ENCODE measurements at places on chromosomes 7 and 10.

DNA sequence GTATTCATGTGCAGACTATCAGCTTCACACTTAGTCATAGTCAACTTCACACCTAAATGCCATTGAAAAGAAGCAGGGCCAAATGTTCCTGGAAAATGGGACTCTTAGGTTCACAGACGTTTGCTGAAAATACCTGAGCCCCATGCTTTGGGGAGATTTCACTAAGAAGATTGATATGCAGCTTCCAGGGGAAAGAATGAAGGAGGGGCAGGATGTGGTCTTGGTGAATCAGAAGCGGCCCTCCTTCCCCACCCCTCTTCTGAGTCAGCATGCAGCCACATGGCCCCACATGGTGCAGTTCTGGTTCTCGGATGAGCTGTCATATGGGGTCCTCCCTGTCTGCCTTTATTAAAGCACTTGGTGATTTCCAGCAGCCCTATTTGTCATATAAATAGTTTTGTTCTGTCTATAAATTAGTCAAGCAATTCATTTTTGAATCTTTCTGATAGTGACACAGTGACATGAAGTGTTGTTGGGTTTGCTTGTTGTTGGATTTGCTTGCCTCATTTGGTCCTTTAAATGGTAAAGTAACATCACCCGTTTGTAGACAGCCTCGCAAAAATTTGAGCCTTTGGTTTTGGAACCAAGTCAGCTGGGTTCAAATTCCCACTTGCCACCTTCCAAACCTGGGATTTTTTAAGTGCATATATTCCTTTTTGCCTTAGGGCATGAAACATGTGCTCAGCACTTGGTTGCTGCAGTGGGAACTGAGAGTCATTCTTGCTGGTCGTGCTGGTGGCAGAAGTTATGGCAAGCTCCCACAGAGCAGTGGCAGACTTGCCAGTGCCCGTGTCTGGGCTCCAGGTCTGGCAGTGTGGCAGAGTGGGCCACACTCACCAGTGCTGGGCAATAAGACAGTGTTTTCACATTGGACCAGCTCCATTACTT is 68.1 kb upstream of the CDK6 start:
- no peak for DNase-seq

GRCh38 chr7:23470330-23471105 is at the start of gene IGF2BP3:
Gene IGF2BP3, minus strand, starts transcription at chr7:23470491. Its CDS starts 381 bp downstream, at chr7:23470110.
- peak; percentile 89 for DNase-seq

DNA sequence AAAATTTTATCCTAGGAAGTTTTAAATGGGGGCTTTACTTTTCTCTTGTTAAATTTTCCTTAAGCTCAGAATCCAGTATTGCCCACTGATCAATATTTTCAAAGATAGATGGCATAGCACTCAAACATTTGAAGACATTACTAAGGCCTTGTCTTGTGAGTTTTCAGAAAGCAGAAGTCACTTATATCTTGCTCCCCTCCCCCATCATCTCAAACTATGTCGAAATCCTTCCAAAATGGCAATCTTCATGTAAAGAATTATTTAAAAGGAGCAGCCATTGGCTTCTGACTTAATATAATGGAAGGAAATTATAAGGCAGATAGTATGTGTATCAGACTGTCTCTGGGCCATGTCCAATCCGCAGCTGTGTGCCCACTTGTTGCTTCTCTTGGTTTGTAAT is 553.5 kb upstream of the C7orf33 start:
- DNase-seq, result no peak

- no peak for DNase-seq
These were observed 1.8 kb upstream of the WAPL start for GRCh38 chr10:86523348-86523747.

GRCh38 chr7:151579644-151580043 is 59.9 kb upstream of the RHEB start:
- no peak for DNase-seq

DNA sequence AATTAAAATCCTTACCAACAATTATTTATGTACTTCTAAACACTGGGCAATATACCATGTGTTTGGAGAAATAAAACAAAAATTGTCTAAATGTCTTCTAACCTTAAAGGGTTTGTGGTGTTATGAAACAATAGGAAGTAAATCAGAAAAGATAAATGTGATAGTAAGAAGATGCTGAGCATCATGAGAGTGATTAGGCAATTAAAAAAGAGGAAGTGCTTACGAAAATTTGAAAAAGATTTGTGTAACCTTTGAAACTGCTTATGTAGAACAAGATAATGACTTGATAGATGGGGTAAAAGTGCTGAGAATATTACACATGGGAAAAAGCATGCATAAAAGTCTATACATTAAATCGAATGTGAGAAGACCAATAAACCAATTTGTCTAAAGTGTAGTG is 573.4 kb upstream of the CNTNAP2 start:
- no peak for DNase-seq

- DNase-seq, result no peak
These were observed 72.3 kb upstream of the CACUL1 start for GRCh38 chr10:118827053-118827452.

DNA sequence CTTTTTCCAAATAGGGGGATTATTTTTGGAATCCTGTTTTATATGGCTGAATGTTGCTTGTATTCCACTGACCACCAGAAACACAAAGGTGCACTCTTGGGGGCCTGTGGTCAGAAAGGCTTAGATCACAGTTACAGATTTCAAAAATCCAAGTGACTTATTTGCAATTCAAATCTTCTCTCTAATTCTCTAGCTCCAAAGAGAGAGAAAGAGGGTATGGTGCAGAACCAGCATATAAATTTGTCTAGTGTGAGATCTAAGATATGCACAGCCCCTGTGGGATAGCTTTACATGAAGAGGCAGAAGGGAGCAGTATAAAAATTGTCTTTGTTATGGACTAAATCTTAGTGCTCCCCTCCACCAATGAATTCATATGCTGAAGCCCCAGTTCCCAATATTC is 1121.7 kb upstream of the CELF2 start:
- no peak for DNase-seq

DNA sequence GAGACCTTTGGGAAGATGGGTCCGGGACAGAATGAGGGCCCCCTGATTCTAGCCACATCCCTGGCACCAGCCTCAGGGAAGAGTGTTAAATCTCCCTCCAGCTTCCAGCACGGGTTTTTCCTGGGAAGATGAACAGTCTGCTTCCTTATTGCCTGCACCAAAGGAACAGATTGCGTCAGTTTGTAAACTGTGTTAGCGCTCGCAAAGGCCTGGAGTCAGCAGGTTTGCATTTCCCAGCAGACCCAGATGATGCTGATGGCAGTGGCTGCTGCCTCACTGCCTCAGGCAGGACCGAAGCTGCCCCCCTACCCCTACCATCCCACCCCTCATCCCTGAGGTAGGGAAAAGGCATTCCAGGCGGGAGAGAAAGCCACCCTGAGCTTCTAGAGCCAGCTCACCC is 34.6 kb upstream of the LRRC4 start:
- DNase-seq, result no peak

- no peak for DNase-seq
These were observed 125.3 kb downstream of the SGMS1 start for GRCh38 chr10:50498465-50498864.

GRCh38 chr7:18760631-18761445 is 265.3 kb downstream of the HDAC9 start:
- no peak for DNase-seq

GRCh38 chr10:104342941-104343411 is 4.7 kb upstream of the ITPRIP start:
- DNase-seq, result no peak

GRCh38 chr7:128909625-128910568 is 612 bp downstream of the KCP start:
- DNase-seq, result no peak

DNA sequence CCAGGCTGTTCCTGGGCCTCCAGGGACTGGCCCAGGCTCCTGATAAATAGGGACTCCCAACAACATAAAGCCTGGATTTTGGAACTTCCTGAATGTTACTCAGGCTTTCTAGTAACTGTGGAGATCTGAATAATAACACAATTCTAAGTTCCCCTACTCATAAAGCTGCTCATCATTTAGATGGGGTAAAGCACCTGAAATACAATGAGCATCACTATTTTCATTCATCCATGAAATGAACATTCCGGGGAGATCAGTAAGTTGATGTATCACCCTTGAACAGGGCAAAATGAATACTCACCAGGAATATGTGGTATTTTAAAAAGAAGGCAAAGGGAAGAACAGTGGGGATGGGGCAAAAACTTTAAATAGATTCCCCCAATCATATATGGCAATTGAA is 48.3 kb upstream of the ATRNL1 start:
- DNase-seq, result no peak

DNA sequence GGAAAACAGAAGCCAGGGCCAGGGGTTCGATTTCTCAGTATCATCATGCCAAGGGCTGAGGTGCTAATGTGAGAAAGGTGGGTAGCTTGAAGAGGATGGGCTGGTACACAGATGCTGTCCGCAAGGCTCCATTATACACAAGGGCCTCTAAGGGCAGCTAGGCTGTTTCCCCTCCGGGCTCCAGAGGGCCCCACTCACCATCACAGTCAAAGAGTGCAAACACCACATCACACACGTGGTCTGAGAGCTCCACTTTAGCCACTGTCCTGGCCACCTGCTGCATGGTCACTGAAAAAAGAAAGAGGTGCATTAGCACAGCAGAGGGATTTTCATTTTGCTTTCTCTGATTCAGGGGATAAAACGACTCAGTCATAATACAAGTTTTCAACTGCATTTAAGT is 20.9 kb upstream of the DNAJB12 start:
- DNase-seq, result no peak

- DNase-seq, result no peak
These were observed 29.1 kb downstream of the GPRIN2 start for GRCh38 chr10:46527241-46527811.

DNA sequence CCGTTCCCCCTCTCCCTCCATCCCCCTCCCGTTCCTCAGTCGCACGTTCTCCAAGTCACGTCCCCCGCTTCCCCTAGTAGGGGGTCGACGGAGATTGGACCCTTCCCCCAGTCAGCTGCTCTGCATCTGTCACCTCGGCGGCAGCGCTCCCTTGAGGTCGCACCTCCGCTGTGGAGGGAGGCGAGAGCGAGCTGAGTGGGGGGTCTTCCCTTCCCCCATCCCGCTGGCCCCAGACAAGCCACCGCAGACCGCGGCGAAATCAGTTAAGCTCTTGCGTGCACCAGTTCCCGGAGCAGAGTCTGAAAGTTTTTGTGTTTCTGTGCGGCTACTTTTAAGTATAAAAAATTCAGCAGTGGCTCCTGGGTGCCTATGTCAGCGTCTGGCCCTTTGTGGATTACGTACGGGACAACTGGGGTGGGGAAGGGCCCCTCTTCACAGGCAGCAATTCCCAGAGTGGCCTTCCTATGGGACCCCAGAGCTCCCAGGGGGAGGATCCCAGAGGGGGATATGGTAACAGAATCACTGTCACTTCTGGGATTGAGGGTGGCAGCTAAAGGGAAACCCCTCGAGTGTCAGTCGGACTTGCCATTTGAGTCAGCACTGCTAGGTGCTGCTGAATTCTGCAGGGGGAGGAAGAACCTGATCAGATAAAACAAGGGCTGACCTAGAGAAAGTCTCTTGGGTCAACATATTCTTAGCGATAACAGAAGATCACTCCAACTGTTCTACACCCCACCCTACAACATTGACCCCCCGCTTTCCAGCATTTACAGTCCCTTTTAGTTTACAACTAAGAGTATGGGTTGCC is 12.5 kb upstream of the DDIT4 start:
- no peak for DNase-seq

GRCh38 chr7:99211241-99211602 is 3.3 kb upstream of the KPNA7 start:
- DNase-seq, result no peak

GRCh38 chr7:120856621-120857352 is 1.2 kb downstream of the TSPAN12 start:
- no peak for DNase-seq

- DNase-seq, result peak; percentile 46
These were observed 168.3 kb upstream of the AUTS2 start for GRCh38 chr7:69429911-69430383.

- DNase-seq, result no peak
These were observed 549.4 kb downstream of the SORCS1 start for GRCh38 chr10:106615081-106615480.

- DNase-seq, result no peak
These were observed 11.0 kb downstream of the SMO start for GRCh38 chr7:129199406-129199805.

- DNase-seq, result peak; percentile 72
These were observed 1.0 kb upstream of the CBLL1 start for GRCh38 chr7:107742678-107743566.

DNA sequence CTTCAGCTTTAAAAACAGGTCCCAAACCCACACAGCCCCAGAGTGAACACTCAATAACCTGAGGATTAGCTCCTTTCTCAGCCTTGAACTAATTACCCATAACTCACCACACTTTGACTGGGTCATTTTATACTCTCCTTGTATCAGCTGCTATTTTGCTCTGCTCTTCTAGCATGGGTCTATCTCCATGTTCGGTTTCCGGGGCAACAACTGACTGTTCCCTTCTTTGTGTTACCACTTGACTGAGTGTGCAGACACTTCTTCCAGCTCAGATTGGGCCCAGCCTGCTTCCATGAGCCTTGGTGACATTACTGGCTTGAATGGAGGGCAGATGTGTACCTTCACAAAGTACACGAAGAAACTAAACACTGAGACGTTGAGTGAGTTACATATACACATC is 31.5 kb upstream of the PRPS1L1 start:
- no peak for DNase-seq

GRCh38 chr10:59865101-59865500 is 41.3 kb downstream of the CCDC6 start:
- no peak for DNase-seq

GRCh38 chr10:92385831-92386230 is 94.9 kb downstream of the MARCHF5 start:
- DNase-seq, result no peak

DNA sequence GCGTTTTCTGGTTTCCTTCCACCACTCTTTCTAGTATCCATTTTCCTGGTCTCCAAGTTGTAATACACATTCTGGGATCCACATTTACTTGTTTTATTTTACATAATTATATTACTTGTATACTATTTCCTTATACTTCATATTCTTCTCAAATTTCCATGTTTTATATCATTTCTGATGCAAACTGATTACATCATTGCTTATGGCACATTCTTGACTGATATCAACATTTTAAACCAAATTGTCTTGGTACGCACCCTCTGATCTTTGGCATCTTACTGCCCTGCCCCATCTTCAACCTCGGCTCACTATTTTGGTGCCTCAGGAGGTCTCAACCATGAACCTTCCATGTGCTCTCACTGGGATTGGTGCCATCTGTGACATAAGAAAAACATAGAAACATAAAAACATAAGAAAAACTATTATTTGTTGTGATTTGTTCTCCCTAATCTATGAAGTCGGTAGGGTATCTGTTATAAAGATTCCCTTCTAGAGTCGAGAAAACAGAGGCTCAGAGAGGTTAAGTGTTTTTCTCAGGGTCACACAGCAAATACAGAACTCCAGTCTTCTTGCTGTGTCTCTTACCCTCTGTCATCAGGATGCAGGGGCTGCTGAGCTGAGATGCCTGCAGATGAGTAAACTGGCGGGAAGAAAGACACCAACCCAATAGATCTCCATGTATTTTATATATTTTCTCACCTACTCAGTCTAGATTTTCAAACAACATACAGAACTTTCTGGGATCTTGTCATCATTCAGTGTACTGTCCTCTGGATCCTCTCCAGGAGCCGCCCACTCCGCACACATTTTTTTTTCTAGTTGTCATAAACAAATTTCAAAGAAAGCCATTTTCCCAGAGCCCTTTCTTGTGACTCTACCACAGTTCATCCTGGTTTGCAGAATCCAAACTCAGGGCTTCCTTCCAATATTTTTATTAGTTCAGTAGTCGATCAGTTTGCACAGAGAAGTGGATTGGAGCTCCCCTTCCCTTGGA is 79.5 kb downstream of the PARP12 start:
- no peak for DNase-seq

GRCh38 chr10:71860243-71861029 is 9.4 kb upstream of the PSAP start:
- peak; percentile 10 for DNase-seq
